ENCODE measurements at places on chromosomes 13 and 19. TPM values are rescaled to one million over a fixed set of nuclear protein-coding genes. Genes with fewer than 3 reads are reported as not detected.
A peak's percentile ranks its signal among the peaks of the same experiment; 100 is the strongest.

- H3K4me1 ChIP-seq = no peaks in the 10 kb centered on the region
- no peak overlapping the region for H3K27ac ChIP-seq
- H3K4me3 ChIP-seq = no peak overlapping the region
- no peak for DNase-seq
- no peaks in the 10 kb centered on the region for H3K27me3 ChIP-seq
Measured at GRCh38 chr13:25783601-25784024, 268.2 kb downstream of the SHISA2 start.

GRCh38 chr13:99307247-99307646 is at the start of gene GPR183:
GPR183 (minus strand) TSS chr13:99307399; CDS start chr13:99296145, 11,254 bp downstream.
- H3K27ac ChIP-seq = peak within 1 kb of the TSS; percentile 77
- peak within 1 kb of the TSS; percentile 80 for H3K4me3 ChIP-seq
- peaks cover 71% of the 10 kb centered on the region for H3K4me1 ChIP-seq
- no peaks in the 10 kb centered on the region for H3K27me3 ChIP-seq

GRCh38 chr19:13935765-13936510 is 2.3 kb downstream of the PODNL1 start:
- DNase-seq = no peak
- H3K4me1 ChIP-seq = no peaks in the 10 kb centered on the region
- no peaks in the 10 kb centered on the region for H3K36me3 ChIP-seq
- H3K27me3 ChIP-seq = peaks cover 3% of the 10 kb centered on the region

DNA sequence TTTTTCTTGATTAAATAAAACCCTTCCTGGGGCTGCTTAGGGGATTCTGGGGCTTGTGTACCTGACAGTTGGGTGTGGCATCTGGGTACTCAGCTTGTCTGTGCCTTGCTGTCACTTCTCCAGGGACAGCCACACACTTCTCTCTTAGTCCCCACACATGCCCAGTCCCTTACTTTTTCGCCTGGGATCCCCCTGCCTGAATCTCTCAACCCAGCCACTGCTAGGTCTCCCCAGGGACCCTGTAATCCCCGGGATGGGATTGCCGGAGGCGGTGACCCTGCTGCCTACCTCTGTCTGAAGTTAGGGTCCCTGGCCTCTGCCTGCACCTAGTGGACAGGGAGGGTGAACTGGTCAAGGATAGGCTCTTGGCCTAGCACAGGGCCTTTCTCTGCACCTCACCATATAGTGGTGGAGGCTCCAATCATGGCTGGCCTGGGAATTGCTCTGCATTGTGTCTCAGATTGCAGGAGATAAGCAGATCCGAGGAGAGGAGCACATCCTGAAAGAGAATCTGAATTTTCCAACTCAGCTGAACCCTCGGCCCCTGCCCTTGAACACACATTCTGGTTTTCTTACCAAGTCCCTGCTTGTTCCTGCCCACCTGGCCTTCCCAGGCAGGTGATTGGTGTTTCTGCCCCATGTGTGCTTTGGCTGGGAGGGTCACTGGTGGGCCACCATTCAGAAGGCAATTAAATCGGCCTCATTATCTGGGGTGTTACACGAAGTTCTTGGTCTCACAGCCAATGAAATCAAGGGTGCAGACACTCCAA is 8.7 kb upstream of the ZNF492 start:
- DNase-seq = no peak
- H3K27ac ChIP-seq = no peak overlapping the region
- H3K36me3 ChIP-seq = no peaks in the 10 kb centered on the region
- H3K4me1 ChIP-seq = no peaks in the 10 kb centered on the region

- H3K27ac ChIP-seq = no peak overlapping the region
- DNase-seq = no peak
Measured at GRCh38 chr13:97478247-97478646, 44.3 kb downstream of the RAP2A start.

Gene SIGLEC10
- not detected for polyA plus RNA-seq

Gene LHB
- polyA plus RNA-seq = not detected

DNA sequence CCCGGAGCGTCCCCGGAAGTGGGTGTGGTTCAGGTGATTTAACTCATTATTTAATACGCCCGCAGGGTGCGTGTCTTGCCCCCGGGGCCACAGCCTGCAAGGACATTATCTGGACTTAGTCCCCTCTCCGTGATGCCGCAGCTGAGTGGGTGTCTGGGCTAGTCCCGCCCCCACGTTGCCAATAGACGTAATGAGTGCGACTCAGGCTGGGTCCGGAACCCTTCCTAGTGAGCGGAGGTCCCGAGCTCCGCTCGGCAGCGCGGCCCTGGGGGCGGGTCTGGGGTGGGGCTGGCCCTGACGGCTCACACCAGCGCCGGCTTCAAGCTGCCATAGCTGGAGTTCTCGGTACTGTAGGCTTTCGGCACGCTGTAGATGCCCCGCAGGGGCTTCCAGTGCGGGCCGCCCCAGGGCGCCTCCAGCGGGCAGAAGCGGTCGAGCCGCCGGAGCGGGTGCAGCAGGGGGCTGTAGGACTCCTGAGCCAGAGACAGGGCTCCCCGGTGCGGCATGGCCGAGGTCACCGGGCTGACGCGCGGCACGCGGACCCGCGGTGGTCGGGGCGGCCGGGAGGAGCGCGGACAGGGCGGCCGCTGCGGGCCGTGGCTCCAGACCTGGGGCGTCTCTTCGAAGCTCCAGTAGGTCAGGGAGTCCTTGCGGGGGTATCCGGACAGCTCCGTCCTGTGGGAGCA is 918 bp upstream of the LHB start:
- no peaks in the 10 kb centered on the region for H3K36me3 ChIP-seq
- DNase-seq = peak; percentile 70
- H3K27me3 ChIP-seq = no peaks in the 10 kb centered on the region
- no peak overlapping the region for H3K4me3 ChIP-seq
- peaks cover 24% of the 10 kb centered on the region for H3K4me1 ChIP-seq

DNA sequence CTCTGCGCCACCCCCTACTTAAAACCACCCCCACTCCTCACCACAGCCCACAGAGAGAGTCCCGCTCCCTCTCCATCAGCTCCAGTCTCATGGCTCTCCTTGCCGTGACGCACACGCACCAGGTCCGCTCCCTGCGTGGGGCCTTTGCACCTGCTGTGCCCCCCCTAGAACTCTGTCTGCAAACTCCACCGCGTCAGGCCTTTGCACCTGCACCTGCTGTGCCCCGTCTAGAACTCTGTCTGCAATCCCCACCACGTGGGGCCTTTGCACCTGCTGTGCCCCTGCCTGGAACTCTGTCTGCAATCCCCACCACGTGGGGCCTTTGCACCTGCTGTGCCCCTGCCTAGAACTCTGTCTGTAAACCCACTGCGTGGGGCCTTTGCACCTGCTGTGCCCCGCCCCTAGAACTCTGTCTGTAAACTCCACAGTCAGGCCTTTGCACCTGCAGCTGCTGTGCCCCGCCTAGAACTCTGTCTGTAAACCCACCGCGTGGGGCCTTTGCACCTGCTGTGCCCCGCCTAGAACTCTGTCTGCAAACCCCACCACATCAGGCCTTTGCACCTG is 4.2 kb downstream of the SHC2 start:
- DNase-seq = no peak
- no peaks in the 10 kb centered on the region for H3K4me1 ChIP-seq
- no peak overlapping the region for H3K27ac ChIP-seq
- H3K36me3 ChIP-seq = no peaks in the 10 kb centered on the region

Gene LRRC8E
- polyA plus RNA-seq = not detected

DNA sequence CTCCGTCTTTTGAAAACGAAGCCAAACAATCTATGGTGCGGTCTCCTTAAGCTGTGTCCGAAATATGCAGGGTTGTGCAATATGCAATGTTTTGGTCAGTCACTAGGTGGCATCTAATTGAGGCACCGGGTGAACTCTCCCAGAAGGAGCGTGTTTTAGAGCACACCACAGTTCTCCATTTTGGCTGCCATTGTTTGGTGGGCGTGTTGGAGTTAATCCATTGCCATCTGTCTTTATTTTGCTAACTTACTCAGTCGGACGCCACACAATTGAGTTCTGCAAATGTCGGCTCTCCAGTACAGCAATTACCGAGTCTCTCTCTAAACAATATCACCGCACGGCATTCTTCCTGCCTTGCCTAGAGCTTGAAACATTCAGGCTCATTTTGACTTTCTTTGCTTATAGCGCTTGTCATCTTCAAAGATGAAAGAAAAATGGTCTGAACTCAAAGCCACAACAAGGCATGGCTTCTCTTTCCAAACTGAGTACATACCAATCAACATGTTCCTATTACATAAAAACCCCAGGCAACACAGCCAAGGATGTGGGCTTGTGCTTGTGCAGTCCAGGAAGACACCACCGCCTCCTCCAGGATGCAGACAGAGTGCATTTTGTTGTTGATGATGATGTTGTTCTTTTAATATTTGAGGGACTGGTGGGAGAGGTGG is 182.0 kb upstream of the SERP2 start:
- H3K36me3 ChIP-seq = no peaks in the 10 kb centered on the region
- peak; percentile 69 for DNase-seq
- H3K27ac ChIP-seq = no peak overlapping the region
- H3K4me3 ChIP-seq = no peak overlapping the region

GRCh38 chr13:52779103-52779502 is 39.5 kb upstream of the CNMD start:
- H3K36me3 ChIP-seq = no peaks in the 10 kb centered on the region
- DNase-seq = no peak
- no peak overlapping the region for H3K27ac ChIP-seq
- H3K27me3 ChIP-seq = no peaks in the 10 kb centered on the region

Gene ATP1A3
- 0.89 TPM for polyA plus RNA-seq

GRCh38 chr19:5990289-5990797 is 12.4 kb upstream of the RANBP3 start:
- DNase-seq = no peak
- no peak overlapping the region for H3K27ac ChIP-seq
- H3K4me3 ChIP-seq = no peak overlapping the region
- peaks cover 7% of the 10 kb centered on the region for H3K4me1 ChIP-seq

Gene UPK1A
- polyA plus RNA-seq = not detected

Gene VAV1
- 16.0 TPM for polyA plus RNA-seq

GRCh38 chr13:110127986-110128511 is 178.9 kb downstream of the COL4A1 start:
- DNase-seq = no peak
- H3K27me3 ChIP-seq = no peaks in the 10 kb centered on the region
- no peak overlapping the region for H3K27ac ChIP-seq

- DNase-seq = no peak
- H3K27ac ChIP-seq = no peak overlapping the region
- no peaks in the 10 kb centered on the region for H3K36me3 ChIP-seq
- H3K4me1 ChIP-seq = no peaks in the 10 kb centered on the region
- no peaks in the 10 kb centered on the region for H3K27me3 ChIP-seq
- H3K4me3 ChIP-seq = no peak overlapping the region
Measured at GRCh38 chr13:89307278-89307677, 1636.1 kb downstream of the SLITRK5 start.

- H3K27me3 ChIP-seq = no peaks in the 10 kb centered on the region
- peaks cover 79% of the 10 kb centered on the region for H3K36me3 ChIP-seq
- H3K4me1 ChIP-seq = peaks cover 7% of the 10 kb centered on the region
- no peak for DNase-seq
- H3K27ac ChIP-seq = no peak overlapping the region
Measured at GRCh38 chr19:52200044-52200443, 10.2 kb downstream of the PPP2R1A start.

Gene CASP14
- polyA plus RNA-seq = 0.09 TPM

DNA sequence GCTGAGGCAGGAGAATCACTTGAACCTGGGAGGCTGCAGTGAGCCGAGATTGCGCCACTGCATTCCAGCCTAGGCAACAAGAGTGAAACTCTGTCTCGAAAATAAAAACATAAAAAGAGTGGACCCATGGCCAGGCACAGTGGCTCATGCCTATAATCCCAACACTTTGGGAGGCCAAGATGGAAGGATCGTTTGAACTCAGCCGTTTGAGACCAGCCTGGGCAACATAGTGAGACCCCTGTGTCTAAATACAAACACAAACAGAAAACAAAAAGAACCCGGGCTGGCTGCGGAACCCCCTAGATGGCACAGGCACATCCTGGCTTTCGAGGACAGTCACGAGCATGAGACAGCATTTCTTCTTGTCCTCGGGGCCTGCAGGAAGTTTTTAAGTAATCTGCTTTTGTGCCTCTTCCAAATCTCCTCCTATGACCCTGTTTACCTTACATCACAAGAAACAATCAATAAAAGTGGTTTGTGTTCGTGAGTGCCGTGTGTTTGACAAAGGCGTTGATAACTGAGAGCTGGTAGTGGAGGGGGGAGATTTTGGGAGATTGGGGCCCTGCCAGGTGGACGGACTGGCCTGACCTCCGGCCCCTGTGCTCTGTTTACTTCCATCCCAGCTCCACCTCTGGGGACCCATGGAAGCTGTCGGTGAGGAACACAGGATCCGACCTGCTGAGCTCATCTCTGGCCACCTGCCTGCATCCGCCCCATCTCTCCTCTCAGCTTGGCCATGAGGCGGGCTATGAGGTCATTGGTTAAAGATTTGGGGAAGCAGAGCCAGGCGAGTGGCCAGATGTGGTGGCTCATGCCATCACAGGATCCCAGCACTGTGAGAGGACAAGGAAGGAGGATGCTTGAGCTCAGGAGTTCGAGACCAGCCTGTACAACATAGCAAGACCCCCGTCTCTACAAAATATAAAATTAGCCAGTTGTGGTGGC is 5.9 kb upstream of the GDF15 start:
- H3K4me1 ChIP-seq = no peaks in the 10 kb centered on the region
- DNase-seq = no peak
- no peaks in the 10 kb centered on the region for H3K36me3 ChIP-seq
- no peak overlapping the region for H3K4me3 ChIP-seq
- H3K27me3 ChIP-seq = no peaks in the 10 kb centered on the region
- no peak overlapping the region for H3K27ac ChIP-seq

DNA sequence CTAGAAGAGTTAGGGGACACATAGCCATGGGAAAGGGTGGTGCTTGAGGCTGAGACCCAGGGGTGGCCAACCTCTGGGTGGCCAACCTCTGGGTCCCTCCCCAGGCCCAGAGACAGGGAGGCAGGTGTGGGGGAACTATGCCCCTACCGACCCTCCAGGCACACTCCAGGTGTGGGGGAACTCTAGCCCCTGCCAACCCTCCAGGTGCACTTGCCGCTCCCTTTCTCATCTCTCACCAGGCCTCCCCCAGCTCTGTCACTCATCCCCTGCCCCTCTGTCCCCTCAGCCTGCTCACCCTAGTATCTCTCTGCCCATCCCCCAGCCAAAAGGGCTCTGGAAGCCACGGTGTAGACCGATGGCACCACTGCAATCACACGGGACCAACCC is 10.6 kb upstream of the VSTM2B start:
- H3K4me1 ChIP-seq = no peaks in the 10 kb centered on the region
- H3K36me3 ChIP-seq = no peaks in the 10 kb centered on the region
- no peak overlapping the region for H3K4me3 ChIP-seq
- no peaks in the 10 kb centered on the region for H3K27me3 ChIP-seq

Gene PRDX2
- polyA plus RNA-seq = 266 TPM

DNA sequence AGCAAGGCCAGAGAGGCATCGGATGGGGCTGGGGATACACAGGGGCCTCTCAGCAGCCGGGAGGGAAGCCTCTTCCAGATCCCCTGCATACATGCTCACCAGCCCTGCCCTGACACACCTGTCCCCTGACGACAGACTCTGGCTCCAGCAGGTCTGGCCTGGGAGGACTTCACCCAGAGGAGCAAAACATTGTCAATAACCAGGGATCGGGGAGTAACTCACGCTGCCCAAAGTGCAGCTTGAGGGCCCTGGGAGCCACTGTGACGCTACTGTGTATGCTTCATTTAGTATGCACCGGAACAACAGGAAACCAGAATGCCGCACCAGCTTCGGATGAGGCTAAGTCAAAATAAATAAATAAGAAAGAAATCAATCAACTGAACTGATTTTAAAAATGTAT is 12.4 kb upstream of the CD22 start:
- H3K27me3 ChIP-seq = no peaks in the 10 kb centered on the region
- no peak overlapping the region for H3K27ac ChIP-seq
- peaks cover 6% of the 10 kb centered on the region for H3K4me1 ChIP-seq
- no peak overlapping the region for H3K4me3 ChIP-seq

Gene FBXO27
- polyA plus RNA-seq = 0.42 TPM

- peak; percentile 94 for DNase-seq
- H3K4me1 ChIP-seq = peaks cover 85% of the 10 kb centered on the region
- peaks cover 48% of the 10 kb centered on the region for H3K36me3 ChIP-seq
- H3K27ac ChIP-seq = peak overlapping the region; percentile 84
Measured at GRCh38 chr19:1074544-1075283, 7.7 kb downstream of the ARHGAP45 start.

Gene CD79A
- 5.1 TPM for polyA plus RNA-seq

Gene KLK15
- polyA plus RNA-seq = not detected

Gene SSC5D
- polyA plus RNA-seq = not detected

Measured in CD4-positive, alpha-beta memory T cell (primary cell).